ENCODE measurements at places on chromosomes 2 and 18.

GRCh38 chr2:202378662-202379358 lies 2.7 kb downstream of the BMPR2 start:
- no peak for DNase-seq

- no peak for DNase-seq
Measured at GRCh38 chr18:10353791-10354190, 100.6 kb upstream of the APCDD1 start.

DNA sequence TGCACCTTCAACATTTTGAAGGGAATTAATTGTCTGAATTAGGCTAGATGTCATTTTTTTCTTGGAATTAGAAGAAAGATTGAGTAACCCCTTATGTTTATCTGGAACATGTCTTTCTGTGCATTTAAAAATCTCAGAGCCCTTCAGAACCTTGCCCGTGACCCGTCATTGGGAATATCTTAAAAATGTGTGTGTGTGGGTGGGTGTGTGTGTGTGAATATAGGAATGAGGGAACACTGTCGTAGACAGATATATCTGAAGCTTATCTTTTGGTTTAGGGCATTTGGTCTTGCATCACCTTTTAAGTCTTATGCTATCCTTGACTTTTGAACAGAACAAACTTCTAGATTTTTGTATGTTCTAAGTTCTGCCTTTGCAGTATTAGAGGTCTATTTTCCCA lies 13.5 kb upstream of the IL1RL1 start:
- no peak for DNase-seq

DNA sequence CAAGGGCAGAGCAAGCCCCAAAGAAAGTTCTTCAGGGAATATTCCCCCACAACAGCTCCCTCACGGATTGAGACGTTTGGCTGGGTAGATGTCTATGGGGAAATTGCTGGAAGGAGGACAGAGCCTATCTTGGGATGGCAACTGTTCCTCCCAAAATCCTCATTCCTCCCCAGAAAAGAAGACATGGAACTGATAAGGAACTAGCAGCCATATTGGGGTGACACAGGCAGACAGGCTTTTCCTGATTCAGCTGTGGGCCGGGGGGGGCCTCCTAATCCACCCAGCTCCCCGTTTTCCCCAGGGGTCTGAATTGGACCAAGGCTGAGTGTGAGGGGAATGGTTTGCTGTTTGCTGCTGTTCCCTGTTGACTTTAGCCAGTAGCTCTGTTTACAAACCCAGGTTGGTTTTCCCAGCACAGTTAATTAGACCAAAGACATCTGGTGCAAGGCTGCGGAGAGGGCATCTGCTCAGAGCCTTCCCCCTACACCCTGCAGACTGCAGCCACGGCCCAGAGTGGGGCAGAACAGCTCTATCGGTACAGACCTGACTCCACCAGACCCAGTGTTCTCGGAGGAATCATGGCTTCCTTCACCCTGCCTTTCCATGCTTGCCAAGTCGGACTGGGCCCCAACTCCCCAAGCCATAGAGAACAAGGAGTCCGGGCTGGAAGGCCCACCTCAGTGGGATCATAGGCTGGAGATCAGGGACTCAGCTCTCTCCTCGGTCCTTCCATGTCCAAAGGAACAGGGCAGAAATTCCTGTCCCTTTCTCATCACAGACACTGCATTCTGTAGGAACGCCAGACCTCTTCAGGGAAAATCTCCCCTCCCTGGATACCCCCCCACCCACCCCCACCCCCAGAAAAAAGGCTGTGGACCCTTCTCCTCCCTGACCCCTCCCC lies 1.7 kb upstream of the PKDCC start:
- no peak for DNase-seq

GRCh38 chr2:32904751-32905150 lies 42.0 kb upstream of the LTBP1 start:
- no peak for DNase-seq

GRCh38 chr2:133362061-133362476 lies 206.2 kb downstream of the NCKAP5 start:
- no peak for DNase-seq

DNA sequence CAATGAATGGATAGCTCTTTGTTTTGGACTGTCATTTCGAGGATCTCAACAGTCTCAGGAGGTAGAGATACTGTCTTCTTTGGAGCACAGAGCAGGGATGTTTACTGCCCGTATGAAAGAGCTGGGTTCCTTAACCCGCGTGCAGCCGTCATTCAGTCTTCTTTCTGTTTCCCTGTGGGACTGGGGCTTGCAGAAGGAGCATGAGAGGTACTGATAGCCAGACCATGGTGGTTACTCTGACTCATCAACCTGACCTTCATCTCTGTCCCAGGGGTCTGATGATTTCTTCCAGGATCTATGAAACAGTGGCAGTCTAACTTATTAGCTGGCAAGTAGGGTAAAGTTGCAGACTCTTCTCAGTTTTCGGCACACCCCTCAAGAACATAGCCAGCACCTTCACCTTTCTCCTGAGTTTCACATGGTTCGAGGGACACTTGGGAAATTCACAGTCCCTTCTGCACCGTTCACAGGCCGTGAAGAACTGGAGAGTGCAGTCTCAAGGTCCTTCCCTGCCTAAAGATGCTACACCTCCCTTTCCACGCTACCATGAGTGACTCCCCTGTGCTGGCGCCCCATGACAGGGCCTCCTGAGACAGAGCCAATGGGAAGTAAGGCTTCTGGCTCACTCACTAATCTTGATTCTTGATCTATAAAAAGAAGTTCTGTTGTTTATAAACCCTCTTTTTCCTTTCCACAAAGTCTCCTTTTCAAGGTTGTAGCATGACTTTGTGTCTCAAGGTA lies 226.2 kb downstream of the MC4R start:
- no peak for DNase-seq

- no peak for DNase-seq
Measured at GRCh38 chr18:10449396-10449795, 5.0 kb upstream of the APCDD1 start.

- no peak for DNase-seq
Measured at GRCh38 chr2:217669831-217670230, 333.0 kb downstream of the TNS1 start.

- DNase-seq, result no peak
Measured at GRCh38 chr18:31102025-31102684, at the start of gene DSC2. Gene DSC2, minus strand, starts transcription at chr18:31102421. Its CDS starts 450 bp downstream, at chr18:31101971.

GRCh38 chr2:96703021-96703751 lies 36.7 kb downstream of the LMAN2L start:
- DNase-seq, result no peak

- no peak for DNase-seq
Measured at GRCh38 chr2:98387478-98387877, 41.2 kb downstream of the CNGA3 start.

Data from stimulated activated CD4-positive, alpha-beta T cell treated with anti-CD3 and anti-CD28 coated beads, Interleukin-1b, Interleukin-23, amount 100 ng/mL, for 1 hour (primary cell).